Astrocyte (in vitro differentiated cells and primary cell): ENCODE measurements at places on chromosomes 1 and 21. TPM values are rescaled to one million over a fixed set of nuclear protein-coding genes. Genes with fewer than 3 reads are reported as not detected.
A peak's percentile ranks its signal among the peaks of the same experiment; 100 is the strongest.

DNA sequence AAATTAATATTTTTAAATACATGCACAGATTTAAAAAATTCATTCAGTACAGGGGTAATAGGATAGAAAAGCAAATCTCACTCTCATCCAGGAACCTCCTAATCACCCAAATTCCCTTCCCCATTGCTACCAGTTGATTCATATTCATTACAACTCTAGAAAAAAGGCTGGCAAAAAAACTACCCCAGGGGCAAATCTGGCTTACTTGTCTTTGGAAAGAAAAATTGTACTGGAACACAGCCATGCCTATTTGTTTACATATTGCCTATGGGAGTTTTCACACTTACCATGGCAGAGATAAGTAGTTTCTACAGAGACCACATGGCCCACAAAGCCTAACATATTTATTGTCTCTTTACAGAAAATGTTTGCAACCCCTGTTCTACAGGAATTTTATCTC, 8.9 kb upstream of the RBM34 start:
- no peaks in the 10 kb centered on the region for H3K4me1 ChIP-seq
- no peak overlapping the region for H3K4me3 ChIP-seq
- H3K27ac ChIP-seq, result no peak overlapping the region
- peaks cover 17% of the 10 kb centered on the region for H3K36me3 ChIP-seq

DNA sequence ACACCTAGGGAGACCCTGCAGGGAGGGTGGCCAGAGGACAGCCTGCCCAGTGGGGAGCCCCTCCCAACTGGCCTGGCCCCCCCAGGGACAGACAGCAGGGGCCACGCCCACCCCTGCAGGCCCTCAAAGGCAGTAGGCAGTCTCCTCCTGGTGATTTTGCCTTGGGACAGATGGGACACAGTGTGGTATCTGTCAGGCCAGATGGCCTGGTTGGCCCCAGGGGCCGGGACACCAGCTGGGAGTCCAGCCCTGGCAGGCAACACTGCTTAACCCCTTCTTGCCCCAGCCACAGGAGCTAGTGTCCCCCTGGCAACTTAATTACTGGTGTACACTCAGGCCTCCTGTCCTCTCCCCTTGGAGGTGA, 17.8 kb downstream of the IFFO2 start:
- no peak overlapping the region for H3K4me3 ChIP-seq
- peaks cover 2% of the 10 kb centered on the region for H3K36me3 ChIP-seq
- H3K27me3 ChIP-seq, result no peaks in the 10 kb centered on the region
- H3K4me1 ChIP-seq, result peaks cover 38% of the 10 kb centered on the region

GRCh38 chr1:184210862-184211261, 159.3 kb downstream of the TSEN15 start:
- no peaks in the 10 kb centered on the region for H3K36me3 ChIP-seq
- peaks cover 3% of the 10 kb centered on the region for H3K4me1 ChIP-seq
- H3K27me3 ChIP-seq, result no peaks in the 10 kb centered on the region
- no peak for DNase-seq

GRCh38 chr1:2612591-2613365, 20.0 kb downstream of the MMEL1 start:
- H3K27ac ChIP-seq, result no peak overlapping the region
- no peaks in the 10 kb centered on the region for H3K36me3 ChIP-seq
- peaks cover 8% of the 10 kb centered on the region for H3K4me1 ChIP-seq
- no peak overlapping the region for H3K4me3 ChIP-seq

- DNase-seq, result no peak
- no peak overlapping the region for H3K27ac ChIP-seq
- no peak overlapping the region for H3K4me3 ChIP-seq
- no peaks in the 10 kb centered on the region for H3K27me3 ChIP-seq
- H3K36me3 ChIP-seq, result peaks cover 50% of the 10 kb centered on the region
Measured at GRCh38 chr1:1387098-1388077, 11.7 kb downstream of the CCNL2 start.

DNA sequence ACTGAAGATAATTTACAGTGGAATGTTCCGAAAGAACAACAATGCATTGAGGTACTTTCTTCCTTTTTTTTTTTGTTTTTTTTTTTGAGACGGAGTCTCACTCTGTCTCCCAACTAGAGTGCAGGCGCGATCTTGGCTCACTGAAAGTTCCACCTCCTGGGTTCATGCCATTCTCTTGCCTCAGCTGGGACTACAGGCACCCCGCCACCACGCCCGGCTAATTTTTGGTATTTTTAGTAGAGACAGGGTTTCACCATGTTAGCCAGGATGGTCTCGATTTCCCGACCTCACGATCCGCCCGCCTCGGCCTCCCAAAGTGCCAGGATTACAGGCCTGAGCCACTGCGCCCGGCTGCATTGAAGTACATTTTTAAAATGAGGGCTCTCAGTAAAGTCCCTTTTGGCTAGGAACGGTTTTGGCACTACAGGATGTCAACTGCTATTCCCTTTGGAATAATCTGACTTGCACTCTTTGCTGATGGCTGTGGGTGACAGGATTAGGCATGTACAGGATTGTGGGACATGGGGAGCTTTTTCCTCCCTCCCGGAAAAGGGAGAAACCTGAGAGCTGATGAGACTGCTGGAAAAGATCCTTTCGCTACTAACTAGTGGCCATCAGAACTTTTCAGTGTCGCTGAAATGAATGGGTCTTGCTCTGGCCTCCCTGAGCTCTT, 56.9 kb upstream of the EDEM3 start:
- no peaks in the 10 kb centered on the region for H3K27me3 ChIP-seq
- H3K4me3 ChIP-seq, result no peak overlapping the region
- DNase-seq, result no peak
- H3K4me1 ChIP-seq, result no peaks in the 10 kb centered on the region
- H3K36me3 ChIP-seq, result no peaks in the 10 kb centered on the region

The C1orf115 gene
- 1.1 and 1.8 TPM in 2 replicates for total RNA-seq

DNA sequence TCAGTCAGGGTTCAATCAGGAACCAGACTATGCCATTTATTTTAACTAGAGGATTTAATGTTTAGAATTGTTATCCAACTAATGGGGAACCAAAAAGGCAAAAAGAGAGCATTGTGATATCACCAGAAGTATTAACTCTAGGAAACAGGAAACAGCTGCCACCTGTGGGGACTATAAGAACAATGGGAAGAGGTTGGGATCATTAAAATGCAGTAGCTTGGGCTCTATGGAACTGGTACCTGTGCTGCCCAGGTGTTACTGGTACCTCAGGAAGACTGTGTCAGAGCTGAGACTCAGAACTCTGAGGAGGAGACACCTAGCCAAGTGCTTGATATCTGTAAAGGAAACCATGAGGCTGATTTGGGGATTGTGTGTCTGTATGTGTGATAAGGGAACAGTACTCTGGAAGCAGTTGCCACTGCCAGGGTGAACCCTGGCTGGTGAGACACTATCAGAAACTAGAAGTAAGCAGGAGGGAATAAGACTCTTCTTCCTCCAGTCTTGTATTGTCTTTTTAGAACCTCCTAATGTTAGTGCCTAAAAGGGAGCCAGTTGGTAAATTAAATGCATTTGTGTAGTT, 49.4 kb downstream of the MAN1A2 start:
- H3K27ac ChIP-seq, result no peak overlapping the region
- no peak for DNase-seq
- H3K4me1 ChIP-seq, result no peaks in the 10 kb centered on the region
- H3K36me3 ChIP-seq, result peaks cover 3% of the 10 kb centered on the region
- no peak overlapping the region for H3K4me3 ChIP-seq
- H3K27me3 ChIP-seq, result no peaks in the 10 kb centered on the region

DNA sequence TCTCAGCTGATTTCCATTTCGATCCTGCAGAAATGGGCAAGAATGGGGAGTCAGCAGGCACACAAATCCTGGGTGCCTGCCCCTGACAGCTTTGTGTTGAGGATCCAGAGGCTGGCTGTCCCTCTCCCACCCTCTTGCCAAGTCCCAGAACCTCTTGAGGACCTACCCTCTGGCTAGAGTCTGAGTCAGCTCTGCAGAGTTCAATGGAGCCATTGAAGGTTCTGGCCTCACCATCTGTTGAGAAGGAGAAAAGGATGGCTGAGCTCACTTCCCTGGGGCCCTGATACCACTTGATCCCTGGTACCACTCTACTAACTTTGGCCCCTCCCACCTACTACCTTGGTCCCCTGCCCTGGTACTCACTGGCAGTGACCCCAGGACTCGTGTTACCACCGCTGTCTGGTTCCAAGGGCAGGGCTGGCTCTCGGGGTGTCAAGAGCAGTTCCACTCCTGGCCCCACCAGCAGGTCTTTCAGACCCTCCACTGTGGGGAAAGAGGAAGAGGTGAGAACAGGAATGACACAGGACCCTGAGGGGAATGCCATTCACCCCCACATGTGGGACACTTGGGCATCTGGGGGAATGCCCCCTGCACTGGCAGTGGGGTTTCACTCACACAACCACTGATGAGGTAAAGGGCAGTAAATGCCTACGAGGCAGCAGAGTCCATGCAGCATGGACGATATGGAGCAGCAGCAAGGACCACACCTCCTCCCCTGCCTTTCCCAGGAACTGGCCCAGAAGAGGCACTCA, 10.5 kb downstream of the RXFP4 start:
- no peak overlapping the region for H3K4me3 ChIP-seq
- no peak overlapping the region for H3K27ac ChIP-seq
- DNase-seq, result no peak
- no peaks in the 10 kb centered on the region for H3K27me3 ChIP-seq
- H3K36me3 ChIP-seq, result peaks cover 69% of the 10 kb centered on the region
- H3K4me1 ChIP-seq, result no peaks in the 10 kb centered on the region

GRCh38 chr1:153976819-153977249, 640 bp downstream of the JTB start:
- H3K27ac ChIP-seq, result peak overlapping the region; percentile 57
- H3K36me3 ChIP-seq, result peaks cover 21% of the 10 kb centered on the region
- DNase-seq, result no peak
- H3K27me3 ChIP-seq, result no peaks in the 10 kb centered on the region
- H3K4me3 ChIP-seq, result peak overlapping the region; percentile 90

The PDZK1 gene
- total RNA-seq, result 0.68 and 0.70 TPM in 2 replicates

DNA sequence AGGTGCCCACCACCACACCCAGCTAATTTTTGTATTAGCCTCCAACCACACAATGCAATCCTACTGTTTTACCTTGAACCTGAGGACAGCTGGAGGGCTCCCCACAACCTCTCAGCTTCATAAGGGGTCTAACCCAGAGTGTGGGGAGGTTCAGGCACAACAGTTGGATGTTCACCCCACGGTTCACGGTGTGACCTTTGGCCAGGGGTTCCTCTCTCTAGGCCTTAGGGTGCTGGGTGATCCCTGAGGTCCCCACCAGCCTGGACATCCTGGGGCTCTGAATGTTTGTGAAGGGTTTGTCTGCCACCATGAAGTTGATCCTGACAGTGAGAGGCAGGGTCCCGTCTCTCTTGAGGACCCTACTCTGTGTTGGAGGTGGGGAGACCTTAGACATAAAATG, 3.9 kb downstream of the ACOT11 start:
- no peak overlapping the region for H3K4me3 ChIP-seq
- H3K4me1 ChIP-seq, result no peaks in the 10 kb centered on the region
- no peak for DNase-seq
- no peaks in the 10 kb centered on the region for H3K27me3 ChIP-seq
- H3K36me3 ChIP-seq, result no peaks in the 10 kb centered on the region

The KRTAP19-1 gene
- total RNA-seq, result not detected in 2 replicates

The ATP5PF gene
- 127 and 139 TPM in 2 replicates for total RNA-seq
